ENCODE measurements at places on chromosomes 7 and 10.

GRCh38 chr10:96683065-96683464, 37.2 kb downstream of the PIK3AP1 start:
- DNase-seq, result no peak

GRCh38 chr10:29237786-29238185, 51.1 kb upstream of the LYZL1 start:
- no peak for DNase-seq

DNA sequence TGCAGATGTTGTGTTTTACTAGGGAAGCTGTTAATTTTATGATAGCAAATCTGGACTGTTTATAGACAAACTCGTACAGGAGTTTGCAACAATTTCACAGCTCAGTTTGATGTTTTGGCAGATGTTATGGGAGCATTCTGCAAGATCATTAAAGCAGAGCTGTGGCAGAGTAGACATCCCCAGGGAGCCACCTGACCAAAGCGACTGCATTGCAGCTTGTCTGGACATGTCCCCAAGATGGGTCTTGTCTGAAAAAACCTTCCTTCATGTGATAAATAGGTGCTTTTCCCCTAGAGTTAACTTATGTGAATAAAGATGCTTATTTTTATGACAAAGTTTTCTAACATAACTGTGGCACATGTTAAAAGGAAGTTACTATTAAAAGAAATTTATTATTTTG, 91.2 kb upstream of the GPR141 start:
- no peak for DNase-seq

- DNase-seq, result no peak
Observed at GRCh38 chr7:55121249-55121648, 102.4 kb downstream of the EGFR start.

DNA sequence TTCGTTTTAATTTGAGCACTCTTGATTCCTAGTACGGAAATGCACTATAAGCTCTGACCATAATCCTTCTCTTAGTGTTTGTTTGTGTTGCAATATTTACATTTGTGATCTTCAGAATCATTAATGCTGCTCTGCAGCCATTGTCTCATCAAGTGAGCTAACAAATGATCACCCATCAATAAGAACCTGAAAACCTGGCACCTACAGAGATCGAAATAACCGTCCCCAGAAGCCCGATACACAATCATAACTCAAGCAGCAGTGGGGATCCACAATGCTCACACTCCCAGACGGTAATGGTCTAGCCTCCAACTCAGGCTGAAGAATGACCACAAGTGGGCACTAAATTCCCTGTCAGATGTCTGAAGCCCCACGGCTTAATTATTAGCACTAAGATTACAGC, 156.0 kb upstream of the NFE2L3 start:
- DNase-seq, result no peak

DNA sequence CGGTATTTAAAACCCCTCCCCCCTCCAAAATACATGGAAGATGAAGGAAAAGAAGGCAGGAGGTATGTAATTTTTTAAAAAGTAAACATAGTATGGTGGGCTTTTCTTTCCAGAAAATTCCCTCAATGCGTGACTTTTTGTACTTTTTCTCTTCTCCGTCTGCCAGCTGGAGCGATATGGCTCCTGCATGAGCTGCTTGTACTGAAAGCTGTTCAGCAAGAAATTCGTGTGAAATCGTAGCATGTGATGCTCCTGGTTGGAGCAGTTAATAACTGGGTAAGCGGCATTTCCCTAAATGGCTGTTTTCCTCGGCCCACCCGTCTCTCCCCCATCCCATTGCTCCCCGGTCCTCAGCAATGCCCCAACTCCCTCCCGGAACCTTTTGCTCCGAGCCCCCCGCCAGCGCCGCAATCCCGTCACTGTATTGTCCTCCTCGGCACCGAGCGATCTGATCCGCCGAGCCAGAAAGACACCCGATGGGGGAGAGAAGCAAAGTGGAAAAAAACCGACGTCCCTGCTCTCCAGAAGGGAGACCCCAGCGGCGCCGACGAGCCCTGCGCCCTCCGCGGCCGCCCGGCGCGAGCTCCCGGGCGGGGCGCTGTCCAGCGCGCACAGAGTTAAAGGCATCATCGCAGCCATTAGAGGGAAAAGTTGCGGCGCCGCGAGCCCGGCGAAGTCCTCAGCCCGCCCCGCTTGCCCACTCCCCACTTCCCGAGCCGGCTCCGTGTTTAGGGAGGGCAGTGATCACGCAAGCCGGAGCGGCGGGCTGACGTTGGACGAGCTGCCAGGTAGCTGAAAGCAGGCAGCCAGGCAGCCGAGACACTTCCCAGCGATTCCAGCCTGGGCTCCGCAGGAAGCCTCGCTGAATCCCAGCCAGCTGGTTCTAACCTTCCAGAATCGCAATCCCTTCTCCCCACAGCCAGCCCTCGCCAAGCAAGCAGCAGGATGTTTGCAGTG, at the start of gene VSTM2A:
Gene VSTM2A, plus strand, starts transcription at position 707 of the 957 bp plus-strand sequence. CDS start 356 bp downstream, outside the sequence.
- DNase-seq, result no peak

GRCh38 chr7:98703916-98704315, 86.8 kb downstream of the NPTX2 start:
- peak; percentile 4 for DNase-seq

DNA sequence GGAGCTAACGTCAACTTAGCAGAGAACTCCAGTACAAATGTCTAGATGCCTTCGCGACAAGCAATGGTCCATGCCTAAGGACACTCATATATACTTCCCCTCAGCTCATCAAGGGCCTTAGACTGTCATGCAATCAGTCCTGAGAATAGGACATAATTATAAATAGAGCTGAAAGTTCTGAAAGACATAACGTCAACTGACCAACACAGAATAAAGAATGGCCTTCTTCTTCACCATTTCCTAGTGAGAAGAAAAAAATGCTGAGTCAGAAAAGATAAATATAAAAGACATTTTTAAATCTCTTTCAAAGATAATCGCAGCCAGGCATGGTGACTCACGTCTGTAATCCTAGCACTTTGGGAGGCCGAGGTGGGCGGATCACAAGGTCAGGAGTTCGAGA, 83.2 kb downstream of the ARMH3 start:
- no peak for DNase-seq

GRCh38 chr7:112452102-112452888, 2.0 kb downstream of the IFRD1 start:
- peak; percentile 26 for DNase-seq

DNA sequence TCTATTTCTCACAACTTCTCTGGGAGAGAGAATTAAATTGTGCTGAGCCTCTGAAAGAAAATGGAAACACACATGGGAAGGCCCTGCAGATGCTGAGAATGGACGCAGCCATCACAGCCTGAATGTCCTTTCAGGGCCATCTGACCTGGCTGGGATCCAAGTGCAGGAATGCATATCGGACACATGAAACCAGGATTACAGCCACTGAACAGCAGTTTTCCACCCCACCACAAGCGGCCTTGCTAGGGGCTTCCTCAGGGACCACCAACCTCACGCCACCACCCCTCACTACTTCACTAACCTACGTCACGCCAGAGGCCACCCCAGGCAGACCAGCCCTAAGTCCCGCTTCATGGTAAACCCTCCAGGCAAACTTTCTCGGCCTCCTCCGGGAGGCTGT, 103.3 kb downstream of the DIP2C start:
- DNase-seq, result no peak

GRCh38 chr7:134834689-134835462, 55.4 kb downstream of the CALD1 start:
- DNase-seq, result no peak

DNA sequence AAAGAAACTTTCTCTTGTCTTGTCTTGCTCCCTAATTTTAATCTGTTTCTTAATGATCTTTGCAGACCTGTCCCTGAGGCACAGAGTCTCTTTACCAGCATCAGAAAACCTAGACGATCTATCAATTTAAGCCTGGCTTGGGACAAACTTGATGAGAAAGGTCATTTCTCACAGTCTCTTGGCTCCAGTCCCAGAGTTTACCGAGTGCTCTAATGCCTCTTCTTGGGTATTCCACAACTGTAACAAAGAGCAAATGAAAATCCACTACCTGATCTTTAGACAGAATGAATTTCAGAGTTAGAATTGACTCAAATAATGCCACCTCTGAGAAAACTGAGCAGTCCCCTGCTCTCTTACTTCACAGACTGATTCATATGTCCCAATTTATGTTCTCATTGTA, 106.4 kb upstream of the DNAJB12 start:
- no peak for DNase-seq

- no peak for DNase-seq
Observed at GRCh38 chr10:127406018-127406550, 143.0 kb upstream of the NPS start.

DNA sequence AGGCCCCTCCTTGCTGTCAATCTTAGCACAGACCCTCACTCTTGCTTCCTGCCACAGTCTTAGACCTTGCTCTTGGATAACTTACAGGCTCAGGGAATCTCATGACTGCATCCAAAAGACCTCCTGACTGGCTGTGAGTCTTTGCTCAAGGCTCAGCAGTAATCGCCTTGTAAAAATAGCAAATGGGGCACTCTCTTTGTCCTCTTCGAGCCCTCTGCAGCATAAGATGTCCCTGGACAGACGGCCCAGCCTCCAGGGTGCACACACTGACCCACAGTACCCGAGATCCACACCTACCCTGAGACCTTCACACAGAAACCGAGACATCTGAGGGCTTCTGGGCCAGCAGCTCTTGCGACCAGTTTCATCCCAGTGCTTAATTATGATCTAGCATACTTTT, 65.9 kb upstream of the DDC start:
- no peak for DNase-seq

DNA sequence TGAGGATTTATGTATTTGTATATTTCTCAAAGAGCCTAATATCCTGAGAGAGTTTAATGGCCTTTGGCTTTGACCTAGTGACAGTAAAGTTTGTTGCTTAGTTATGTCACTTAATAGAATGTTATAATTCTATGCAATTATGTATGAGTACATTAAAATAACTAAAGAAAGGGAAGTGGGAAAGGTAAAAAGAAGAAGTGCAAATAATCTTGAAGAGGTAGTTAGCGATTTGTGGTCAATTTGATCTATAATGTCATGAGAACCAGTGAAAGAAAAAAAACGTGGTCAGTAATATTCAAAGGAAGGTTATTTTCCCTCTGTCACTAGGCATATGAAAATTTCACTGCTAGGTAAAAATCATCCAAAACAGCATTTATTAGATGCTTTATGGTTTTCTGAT, 143.4 kb upstream of the LSM8 start:
- no peak for DNase-seq

DNA sequence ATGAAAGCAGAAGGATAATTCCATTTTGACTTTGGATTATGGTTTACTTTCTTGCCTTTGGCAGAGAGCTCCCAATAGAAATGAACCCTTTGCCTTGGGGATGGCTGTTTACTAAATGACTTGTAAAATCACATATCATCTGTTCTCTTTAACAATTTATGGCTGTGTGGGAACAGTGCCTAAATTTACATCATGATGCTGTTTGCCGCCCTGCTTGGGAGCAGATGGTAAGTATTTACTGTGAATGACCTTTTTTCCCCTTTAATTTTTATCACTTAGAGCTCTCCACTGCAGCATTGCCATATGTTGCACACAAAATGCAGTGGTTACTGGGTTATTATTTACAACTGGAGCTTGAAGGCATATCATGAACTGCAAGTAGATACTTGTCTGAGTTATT, 13.4 kb downstream of the HEPACAM2 start:
- DNase-seq, result no peak

DNA sequence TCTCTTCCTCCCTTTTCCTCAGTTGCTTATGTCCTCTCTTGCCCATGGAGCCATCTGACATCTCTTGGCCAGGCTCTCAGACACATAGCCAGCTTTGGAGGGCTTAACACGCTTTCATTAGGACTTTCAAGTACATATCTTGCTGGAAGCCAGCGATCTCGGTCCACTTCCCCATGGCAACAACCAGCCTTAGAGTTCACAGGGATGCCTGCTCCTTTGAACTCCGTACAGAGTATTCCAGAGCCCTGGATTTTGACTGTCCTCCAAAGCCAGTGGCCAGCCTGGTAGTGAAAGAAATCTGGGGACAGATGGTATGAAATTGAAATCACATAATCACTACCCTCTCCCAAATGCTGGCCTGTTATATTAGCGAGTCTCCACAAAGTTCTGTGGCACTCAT, 370.5 kb upstream of the NPVF start:
- no peak for DNase-seq

GRCh38 chr10:6071181-6072175, 9.3 kb upstream of the IL2RA start:
- DNase-seq, result no peak

DNA sequence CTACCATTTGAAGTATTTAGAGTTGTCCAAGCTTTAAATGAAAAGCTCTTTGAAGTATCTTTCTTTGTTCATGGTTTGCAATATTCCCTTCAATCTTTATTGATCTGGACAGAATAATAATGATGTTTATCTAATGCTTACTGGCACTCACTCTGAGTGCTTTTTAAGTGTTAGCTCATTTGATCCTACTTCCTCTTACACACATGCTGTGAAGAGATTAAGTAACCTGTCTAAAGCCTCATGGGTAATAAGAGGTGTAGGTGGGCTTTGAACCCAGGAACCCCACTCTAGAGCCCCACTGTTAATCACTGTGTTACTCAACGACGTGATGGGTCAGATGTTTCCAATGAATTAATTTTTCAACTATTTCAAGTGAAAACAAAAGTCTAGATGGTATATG, 31.1 kb upstream of the ADD3 start:
- DNase-seq, result no peak

DNA sequence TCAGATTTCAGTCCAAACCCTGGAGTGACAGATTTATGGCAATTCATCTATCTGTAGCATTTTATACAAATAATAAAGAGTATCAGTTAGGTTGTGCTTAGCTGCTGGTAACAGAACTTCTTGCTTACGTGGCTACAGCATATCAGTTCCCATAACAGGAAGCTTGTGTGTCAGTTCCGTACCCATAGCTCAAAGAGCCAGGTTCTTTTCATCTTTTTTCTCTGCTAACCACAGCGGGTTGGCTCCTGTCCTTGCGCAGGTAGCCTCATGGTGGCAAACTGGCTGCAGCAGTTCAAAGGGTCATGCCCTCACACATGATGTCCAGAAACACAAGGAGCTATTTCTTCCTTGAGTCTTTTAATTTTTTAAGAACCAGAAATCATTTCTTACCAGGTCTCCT, 1041.8 kb downstream of the GATA3 start:
- DNase-seq, result no peak

DNA sequence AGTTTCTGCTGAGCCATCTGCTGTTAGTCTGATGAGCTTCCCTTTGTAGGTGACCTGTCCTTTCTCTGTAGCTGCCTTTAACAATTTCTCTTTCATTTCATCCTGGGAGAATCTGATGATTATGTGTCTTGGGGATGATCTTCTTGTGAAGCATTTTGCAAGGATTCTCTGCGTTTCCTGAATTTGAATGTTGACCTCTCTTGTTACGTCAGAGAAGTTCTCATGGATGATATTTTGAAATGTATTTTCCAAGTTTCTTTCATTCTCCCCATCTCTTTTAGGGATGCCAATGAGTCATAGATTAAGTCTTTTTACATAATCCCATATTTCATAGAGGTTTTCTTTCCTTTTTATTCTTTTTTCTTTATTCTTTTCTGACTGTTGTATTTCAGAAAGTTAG, 184.2 kb upstream of the BET1 start:
- peak; percentile 39 for DNase-seq

GRCh38 chr7:32062150-32062549, 8.1 kb downstream of the PDE1C start:
- peak; percentile 50 for DNase-seq

- peak; percentile 59 for DNase-seq
Observed at GRCh38 chr7:137958470-137959431, 43.1 kb downstream of the CREB3L2 start.

Measured in inflammatory macrophage treated with lipopolysaccharide for 4 hours (primary cell).